H54 (cell line): ENCODE measurements at places on chromosomes 12 and 14.

DNA sequence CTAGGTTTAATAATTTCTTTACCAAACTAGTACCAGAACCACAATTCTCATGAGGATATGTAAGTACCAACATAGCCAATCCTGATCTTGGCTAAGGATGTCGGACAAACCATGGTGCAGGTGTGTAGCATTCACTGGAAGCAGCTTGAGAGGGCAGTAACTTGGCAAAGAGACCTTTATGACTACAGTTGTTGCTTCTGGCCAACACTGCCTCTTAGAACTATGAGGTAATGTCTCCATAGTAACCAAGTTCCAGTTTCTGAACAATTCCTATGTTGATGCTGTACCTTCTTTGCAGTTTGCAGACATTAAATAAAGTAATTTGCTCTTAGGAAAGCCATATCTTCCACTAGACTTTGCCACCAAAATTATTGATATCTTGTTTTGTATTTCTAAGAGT is at the start of gene LMNTD1:
TSS of gene LMNTD1 (minus strand) at position 186 of the 400 bp plus-strand sequence. CDS start 324 bp downstream, outside the sequence.
- no peak for DNase-seq

DNA sequence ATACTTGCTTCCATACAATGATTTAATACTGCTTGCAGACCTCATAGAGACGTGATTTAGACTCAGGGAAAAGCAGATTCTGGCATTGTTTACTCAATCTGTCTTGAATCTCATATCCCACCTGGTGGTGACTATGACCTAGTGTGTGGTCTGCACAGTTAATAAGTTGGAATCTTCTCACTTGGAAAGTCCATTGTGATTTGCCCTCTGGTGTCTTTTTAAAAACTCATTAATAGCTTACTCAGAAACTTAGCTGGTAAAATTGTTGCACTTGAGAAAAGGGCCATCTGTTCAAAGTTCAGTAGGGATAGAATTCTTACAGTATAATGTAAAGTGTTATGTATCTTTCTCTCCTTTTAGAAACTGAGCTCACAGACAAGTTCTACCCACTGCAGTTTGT is 106.0 kb downstream of the PELI2 start:
- DNase-seq = no peak

DNA sequence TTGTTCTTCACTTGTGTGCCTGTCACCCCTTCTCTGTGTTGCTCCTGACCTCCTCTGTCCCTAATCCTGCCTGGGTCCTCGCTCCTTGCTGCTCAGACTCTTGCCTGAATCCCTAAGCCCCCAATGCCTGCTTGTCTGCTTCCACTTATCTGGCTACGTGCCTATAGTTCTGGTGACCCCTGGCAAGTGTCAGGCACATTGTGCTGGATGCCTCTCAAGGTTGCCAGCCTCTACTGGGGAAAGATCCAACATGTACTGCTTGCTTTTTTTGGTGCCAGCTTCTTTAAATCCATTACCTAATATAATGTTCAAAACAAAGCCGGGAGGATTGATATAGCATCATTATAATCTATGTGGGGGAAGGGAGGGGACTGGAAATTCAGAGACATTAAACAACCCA is 448.0 kb upstream of the CCDC196 start:
- DNase-seq = no peak

DNA sequence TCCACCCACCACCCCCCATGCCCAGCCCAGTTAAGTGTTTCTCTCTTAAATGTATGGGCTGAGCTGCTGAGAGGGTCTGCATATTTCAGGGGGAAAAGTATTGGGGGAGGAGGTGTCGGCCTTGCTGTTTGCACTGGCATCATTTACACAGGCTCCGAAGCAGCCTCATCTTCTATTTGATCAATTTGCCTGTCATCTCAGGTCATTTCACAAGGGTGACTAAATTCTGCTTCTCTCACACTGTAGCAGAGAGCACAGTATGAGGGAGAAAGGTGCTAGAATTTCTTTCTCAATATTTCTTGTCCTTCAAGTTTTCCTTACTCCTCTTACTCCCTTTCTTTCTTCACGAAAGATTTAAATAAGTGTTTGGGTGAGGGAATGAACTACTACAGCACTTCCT is 135.9 kb downstream of the AACS start:
- no peak for DNase-seq

GRCh38 chr12:33795536-33795935 is 226.8 kb upstream of the ALG10 start:
- no peak for DNase-seq

GRCh38 chr12:80443974-80444666 is at the start of gene PTPRQ:
PTPRQ (plus strand) TSS chr12:80444235; CDS start chr12:80444346, 111 bp downstream.
- no peak for DNase-seq
